ENCODE measurements at places on chromosomes 12 and 14.

- no peak for DNase-seq
These were observed 127.7 kb upstream of the SFSWAP start for GRCh38 chr12:131583090-131583712.

DNA sequence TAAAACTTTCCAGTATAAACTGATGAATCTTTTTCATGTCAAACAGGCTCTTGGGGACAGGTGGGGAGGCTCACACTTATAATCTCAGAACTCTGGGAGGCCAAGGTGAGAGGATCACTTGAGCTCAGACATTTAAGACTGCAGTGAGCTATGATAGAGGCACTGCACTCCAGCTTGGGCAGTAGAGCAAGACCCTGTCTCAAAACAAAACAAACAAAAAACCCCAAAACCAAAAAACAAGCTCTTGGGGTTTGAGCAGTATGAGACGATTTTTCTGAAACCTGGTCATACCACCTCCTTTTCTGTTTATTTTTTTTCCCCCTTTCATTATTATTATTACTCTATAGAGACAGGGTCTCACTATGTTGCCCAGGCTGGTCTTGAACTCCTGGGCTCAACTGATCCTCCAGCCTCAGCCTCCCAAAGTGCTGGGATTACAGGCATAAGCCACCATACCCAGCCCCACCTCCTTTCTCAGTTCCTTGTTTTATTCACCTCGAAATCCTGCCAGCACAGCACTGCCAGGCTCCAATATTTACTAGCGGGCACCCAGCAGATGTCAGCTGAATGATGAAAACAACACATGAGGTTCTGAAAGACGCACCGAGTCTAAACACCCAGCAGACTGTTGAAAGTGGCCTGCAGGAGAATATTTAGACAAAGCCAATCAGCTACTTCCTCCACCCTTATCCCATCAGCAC, 19.5 kb upstream of the CDK17 start:
- no peak for DNase-seq

GRCh38 chr12:110575326-110575725, 7.8 kb downstream of the PPTC7 start:
- no peak for DNase-seq

- no peak for DNase-seq
These were observed 417.5 kb downstream of the LRIG3 start for GRCh38 chr12:58502841-58503240.

DNA sequence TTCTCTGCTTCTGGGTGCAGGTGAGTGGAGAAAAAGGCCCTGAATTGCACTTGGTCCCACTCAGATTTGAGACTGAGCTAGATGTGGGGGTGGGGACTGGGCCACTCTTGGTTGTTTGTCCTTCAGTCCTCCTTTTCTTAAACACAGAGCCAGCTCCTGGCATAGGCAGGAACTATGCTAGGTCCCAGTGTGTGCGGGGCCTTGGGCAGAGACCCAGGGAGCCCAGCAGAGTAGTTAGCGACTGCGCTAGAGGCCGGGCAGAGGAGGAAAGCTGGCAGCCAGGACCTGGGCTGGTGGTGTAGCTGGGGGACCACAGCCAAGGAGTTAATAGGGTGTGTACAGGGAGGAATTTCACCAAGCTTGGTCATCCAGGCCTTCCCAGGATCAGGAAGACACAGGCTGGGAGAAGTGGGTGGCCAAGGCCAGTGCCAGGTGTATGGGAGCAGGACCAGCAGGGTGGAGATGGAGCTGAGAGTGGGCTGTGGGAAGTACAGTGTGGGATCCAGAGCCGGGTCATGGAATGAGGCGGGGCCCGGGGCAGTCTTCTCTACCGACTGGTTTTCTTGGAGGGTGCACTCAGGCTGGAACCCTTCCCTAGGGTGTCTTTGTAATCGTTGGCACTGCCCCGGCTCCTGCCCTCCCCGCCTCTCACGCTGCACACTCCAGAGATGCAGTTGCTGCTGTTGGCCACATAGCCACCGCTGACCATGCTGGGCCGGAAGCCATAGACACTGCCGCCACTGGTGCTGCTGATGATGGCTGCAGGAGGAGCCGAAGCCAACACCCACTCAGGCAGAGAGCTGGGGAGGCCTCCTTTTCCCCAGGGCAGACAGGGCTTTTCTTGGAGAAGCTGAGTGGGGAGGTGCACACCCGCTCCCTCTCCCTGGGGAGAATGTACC, 8.7 kb downstream of the KRT71 start:
- no peak for DNase-seq

- no peak for DNase-seq
These were observed 180.6 kb downstream of the AKAP6 start for GRCh38 chr14:32509632-32510187.

DNA sequence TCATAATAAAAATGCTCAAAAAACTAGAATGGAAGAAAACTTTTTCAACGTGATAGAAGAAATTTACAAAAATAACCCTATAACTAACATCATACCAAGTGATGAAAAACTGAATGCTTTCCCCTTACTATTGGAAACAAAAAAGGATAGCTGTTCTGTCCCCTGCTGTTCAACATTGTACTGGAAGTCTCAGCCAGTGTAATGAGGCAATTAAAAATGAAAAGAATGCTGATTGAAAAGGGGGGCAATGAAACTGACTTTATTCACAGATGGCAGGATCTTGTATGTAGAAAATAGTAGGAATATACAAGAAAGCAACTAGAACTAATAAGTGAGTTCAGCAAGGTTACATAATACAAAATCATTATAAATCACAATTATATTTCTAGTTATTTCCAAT, 337.9 kb upstream of the KITLG start:
- no peak for DNase-seq

DNA sequence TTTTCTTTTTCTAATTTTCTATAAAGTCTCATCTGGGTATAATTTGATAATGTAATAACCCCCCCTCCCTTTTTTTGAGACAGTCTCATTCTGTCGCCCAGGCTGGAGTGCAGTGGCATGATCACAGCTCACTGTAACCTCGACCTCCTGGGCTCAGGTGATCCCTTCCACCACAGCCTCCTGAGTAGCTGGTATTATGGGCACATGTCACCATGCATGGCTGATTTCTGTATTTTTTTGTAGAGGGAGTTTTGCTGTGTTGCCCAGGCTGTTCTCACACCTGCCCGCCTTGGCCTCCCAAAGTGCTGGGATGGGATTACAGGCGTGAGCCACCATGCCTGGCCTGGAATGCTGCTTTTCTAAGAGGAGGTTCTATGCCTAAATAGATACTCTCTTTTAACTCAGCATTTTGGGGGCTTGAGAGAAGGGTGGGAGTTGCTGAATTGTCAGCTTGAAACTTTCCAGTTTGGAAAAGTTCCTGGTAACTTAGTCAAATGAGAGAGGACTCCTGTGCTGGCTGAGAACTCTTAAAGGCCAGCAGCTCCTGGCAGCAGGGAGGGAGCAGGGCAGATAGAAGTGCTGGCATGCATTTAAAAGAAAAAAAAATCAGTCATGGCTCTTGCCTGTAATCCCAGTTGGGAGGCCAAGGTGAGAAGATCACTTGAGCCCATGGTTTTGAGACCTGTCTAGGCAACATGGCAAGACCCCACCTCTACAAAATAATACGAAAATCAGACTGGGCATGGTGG, 13.0 kb downstream of the NUDT4 start:
- no peak for DNase-seq

DNA sequence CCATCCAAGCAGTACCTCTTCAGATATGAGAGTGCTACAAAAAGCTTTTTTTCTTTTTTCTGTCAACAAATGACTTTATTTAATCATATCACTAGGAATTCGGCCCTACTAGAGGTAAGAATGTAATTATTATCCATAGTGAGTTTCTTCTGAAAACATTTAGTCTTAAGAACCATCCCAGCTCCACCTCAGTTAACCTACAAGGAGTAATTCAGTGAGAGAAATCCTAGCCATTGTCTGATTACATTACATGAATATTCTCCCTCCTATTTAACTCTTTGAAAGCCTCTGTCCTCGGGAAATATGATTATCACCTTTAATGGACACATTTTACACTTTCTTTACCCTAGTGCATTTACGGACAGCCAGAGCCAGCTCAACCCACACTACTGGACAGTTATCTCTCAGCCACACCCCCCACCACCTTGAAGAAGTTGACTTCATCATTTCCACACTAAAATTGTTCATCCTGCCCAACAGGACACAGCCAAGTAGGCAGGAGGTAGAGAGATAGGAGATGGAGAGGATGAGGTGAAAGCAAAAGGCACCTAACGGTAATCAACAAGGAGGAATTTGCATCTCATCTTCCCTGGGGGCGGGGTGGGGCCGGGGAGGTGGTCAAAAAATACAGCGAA, 1.3 kb downstream of the PPFIA2 start:
- no peak for DNase-seq

GRCh38 chr12:107029081-107029480, 42.1 kb upstream of the MTERF2 start:
- DNase-seq, result no peak

DNA sequence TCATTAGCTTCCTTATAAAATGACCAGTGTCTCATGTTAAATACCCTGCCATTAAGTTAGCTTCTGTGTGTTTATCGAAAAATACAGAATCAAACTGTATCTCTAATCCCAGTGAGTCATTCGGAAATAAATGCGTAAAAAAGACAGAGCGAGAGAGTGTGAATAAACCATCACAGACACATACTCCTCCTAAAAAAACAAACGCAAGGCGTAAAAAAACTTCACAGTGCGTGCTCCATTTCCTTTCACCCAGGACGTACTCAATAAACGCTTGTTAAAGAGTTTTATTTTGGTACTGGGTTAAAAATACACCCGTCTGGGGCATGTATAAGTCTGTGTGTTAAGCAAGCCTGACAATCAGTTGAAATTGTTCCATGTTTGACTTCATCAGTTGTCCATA, 58.8 kb upstream of the ISM2 start:
- DNase-seq, result no peak

DNA sequence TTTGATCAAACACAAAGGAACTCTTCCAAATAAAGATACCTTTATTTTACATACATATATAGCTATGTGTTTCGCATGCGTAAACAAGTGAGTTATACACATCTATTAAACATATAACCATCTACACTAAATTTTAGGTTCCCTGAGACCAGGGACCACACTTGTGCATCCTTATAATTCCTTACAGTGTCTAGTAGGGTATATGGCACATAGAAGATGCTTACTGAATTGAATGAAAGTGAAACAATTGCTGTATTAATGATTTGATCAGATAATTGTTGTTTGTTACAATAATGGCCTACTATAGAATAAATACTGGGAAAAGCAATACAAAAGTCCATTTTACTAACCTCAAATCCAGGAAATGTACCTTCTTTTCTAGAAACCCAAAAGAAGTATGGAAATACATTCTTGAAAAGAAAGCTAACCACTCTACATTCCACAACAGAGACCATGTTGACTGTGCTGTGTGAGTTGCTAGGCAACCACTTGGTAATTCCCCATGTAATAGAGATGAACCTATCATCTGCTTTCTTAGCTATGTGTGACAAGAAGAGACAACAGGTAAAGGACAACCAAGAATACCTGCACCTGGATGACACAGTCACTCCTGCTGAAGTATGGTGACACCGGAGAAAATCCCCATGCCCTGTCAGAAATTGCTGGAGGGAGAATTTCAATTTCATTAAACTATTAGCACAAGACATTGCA, 11.9 kb upstream of the CIPC start:
- DNase-seq, result no peak

DNA sequence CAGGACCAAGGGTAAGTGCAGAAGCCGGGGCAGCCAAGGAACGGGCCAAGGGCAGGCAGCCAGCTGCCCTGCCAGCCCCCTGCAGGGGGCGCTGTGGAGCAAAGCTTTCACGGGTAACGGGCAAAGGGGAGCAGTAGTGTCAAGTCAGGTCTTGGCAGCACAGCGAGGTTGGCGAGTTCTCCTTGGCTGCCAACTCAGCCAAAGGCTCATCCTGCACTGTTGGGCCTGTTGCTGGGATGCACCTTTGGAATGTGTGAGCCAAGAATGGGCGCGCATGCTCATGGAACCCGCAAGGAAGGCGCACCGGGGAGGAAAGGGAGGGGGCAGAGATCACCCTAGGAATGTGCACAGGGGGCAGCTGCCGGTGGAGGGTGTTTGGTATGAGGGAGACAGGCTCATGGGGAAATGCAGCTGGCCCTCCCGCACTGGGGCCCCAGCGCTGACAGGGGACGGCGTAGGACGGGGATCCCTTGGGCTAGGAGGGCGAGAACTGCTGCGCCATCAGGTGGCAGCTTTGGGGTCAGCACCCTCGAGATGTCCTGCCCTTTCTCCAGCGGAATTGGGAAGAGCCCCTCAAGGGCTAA, 138.0 kb downstream of the ASCL4 start:
- DNase-seq, result no peak

DNA sequence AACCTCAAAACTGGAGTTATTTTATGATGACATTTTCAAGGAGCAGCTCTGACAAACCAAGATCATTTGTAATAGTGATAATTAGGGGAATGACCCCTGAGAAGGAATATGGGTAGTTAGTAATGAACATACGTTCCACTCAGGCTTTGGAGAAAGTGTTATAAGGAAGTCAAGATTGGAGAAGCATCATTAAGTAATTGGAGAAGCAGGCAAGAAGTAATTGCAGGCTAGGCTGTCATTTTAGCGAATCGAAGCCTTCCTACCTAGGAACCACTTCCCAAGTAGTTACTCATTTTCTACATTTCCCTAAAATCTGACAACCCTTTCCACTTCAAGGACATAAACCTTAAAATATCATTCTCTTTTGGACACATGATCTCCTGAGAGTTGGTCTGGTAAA, 1.2 kb downstream of the EDDM3B start:
- no peak for DNase-seq

DNA sequence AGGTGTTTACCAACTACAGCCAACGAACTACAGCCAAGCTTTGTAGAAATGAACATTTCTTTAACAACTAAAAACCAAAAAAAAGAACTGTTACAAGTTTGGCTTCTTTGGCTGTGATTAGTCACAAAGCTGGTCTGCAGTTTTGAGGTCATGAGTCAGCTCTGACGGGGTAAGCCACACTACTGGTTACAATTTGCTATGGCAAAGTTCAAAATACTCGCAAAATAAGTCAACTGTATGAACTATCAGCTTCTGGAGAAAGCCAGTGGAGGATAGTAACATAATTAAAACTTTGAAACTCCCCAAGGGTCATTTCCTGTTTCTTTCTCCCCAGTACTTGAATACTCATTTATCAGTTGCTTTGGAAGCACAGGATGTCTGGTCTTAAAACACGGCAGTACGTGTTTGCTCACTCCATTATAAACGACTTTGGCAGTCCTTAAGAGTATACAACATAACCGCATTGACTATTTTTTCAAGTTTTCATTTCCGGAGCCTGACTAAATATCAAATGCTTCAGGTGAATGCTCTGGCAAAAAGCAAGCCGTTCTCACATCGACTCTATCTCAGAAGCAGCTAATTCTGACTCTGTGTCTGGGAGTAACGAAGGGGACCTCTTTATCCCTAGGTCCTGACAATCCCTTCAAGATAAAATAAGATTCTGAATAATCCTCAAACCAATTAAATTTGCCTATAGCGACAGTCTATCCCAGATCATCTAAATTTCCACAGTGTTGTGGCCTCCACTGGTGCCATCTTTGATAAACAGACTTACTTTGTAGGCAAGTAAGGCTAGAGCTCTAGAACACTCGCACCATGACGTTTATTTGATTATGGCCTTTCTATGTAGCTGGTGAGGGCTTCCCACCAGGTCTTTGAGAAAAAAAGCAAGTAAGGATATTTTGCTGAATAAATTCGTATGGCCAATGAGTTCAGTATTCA, 10.6 kb downstream of the PHLDA1 start:
- DNase-seq, result peak; percentile 29
